ENCODE measurements at places on chromosomes 3 and 15.

DNA sequence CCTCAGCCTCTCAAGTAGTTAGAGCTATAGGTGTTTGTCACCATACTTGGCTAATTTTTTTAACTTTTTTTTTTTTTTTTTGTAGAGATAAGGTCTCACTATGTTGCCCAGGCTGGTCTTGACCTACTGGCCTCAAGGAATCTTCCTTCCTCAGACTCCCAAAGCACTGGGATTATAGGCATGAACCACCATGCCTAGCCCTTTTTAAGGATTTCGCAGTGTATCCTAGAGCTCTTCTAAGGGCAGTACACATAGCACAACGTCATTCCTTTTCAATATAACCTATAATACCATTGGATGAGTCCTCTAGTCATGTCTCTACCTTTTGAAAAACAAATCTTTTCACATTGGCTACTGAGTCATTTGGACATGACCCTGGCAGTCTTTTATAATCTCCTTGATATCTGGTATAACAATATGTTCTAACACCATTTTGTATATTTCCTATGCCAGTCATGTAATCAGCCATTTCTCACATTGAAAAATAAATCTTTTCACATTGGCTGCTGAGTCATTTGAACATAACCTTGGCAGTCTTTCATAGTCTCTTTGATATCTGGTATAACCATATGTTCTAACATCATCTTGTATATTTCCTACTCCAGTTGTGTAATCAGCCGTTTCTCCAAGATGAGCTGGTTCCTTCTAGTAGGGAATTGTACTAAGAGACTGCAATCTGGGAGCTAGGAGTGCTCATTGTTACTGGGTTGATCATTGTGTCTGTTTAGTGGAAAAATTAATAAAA is 944.7 kb downstream of the MCTP2 start:
- DNase-seq: no peak

DNA sequence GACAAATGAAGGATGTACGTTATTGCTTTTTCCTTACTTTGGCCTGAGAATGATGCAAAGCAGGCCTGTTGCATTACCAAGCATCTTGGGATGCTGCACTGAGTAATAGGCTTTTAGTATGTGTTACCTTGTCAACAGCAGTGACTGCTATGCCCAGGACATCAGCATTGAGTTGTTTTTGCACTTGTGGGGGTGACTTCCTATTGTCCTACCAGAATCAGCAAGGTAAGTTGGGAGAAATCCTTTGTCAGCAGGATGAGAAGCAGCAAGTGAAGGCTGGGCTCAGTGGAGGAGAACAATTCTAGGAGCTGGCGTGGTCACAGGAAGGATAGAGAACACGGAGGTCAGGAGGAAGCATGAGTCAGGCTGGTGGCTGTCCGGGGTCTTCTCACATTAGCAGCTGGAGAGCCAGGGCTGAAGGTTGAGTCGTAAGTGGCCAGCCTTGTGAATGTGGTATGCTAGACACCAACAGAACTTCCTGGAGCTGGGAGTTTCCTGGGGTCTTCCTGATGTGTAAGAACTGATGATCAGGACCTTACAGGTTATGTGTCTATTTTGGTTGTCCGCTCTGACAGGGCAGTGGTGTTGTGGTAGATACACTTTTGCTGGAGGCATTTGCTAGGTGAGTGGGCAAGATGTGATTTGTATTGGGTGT is 142.7 kb downstream of the FNDC3B start:
- no peak for DNase-seq

DNA sequence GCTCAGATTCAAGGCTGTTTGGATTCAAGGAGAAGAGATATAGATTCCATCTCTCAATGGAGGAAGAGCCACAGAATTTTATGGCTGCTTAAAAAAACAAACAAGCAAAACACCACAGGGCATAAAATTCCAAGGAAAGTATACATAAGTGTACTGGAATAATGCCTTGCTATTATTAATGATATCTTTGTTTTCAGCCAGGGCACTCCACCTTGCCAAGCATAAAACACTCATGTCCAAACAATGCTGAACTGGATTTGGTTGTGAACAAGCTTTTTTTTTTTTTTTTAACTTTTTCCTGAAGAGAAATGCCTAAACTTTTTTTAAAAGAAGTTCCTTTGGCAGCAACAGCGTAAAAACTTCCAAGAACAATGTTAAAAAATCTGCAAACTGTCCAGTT is 4.8 kb upstream of the CLSTN2 start:
- DNase-seq: no peak

DNA sequence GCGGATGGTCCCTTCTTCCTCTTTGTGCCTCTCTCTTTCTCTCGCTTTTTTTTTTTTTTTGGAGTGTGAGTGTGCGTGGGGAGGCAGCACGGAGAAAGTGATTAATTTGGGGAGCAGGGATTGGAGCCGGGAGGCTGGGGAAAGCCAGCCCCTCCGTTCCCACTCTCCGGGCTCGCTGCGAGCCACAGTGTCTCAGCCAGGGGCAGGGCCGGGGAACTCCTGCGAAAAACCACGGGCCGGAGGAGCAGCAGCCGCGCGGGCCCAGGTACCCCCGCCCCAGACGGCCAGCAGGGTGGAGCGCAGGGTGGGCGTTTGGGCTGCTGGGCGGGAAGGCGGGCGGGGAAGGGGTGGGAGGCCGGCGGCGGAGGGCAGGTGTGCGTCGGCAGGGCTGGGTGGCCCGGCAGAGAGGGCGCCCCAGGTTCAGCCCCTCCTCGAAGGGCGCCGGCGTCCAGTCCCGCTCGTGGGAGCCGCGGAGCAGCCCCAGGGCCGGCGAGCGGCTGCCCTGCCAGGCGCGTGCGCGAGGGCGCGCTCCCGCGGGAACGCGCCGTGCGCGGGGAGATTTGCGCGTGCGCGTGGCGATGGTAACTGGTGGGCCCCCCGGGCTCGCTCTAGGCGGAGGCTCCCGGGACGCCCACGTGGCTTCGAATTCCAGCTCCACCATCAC is 1.4 kb downstream of the CHL1 start:
- no peak for DNase-seq

GRCh38 chr3:107913701-107914100 is 177.1 kb downstream of the CD47 start:
- DNase-seq: no peak

- no peak for DNase-seq
These were observed 14.5 kb upstream of the PRKCI start for GRCh38 chr3:170207717-170208116.

GRCh38 chr15:89578146-89578545 is 2.9 kb downstream of the TICRR start:
- DNase-seq: no peak

DNA sequence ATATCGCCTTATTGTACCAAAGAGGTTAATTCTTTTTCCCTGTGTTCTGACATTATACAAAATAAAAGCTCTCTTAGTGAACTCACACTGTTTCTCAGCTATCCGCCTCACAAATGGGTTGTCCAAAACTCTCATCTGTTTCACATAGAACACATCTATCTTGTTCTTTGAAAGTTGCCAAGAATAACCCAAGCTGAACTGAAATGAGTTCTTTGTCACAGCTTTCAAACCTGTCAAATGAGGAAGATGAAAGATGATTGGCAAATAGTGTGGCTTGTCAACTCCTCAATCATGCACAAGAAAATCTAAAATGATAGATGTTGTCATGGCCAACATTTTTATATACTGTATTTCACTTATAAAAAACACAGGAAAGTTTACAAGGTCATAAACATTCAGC is 168.1 kb upstream of the OSTN start:
- no peak for DNase-seq

DNA sequence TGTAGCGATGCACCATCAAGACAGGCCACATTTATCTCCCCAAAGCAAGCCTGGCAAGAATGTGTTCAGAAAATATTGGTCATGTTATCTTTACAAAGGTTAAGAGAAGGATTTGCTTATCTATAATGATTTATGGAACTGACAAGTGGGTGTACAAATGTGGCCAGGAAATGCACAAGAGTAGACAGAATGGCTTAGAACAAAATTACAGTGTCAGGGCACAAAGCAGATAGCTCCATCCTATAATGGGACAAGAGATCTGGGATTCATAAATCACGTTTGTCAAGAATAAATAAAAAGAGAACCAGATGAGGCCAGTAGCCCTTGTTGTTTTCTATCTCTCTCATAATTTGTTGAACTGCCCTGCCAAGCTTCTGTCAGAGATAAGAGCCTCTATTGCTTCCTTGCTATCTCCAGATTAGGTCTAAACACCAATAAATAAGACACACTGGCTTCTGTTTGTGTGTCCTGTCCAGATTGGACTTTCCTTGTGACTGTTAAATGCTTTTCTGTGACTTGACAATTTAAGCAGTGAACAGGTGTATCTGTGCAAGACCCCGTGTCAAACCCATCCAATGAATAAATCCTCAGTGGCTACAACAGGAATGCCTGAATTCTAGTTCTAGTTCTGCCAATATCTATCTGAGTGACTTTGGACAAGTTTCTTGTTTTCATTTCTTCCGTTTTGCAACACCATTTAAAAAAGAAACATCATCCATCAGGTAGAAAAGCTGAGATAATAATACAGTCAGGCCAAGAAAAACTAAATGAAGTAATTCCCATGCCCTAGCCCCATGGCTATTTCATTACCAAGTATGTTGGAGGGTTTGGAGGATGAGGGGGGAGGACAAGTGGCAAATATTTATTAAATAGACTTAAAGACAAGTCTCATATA is 157.2 kb downstream of the DCLK3 start:
- no peak for DNase-seq

DNA sequence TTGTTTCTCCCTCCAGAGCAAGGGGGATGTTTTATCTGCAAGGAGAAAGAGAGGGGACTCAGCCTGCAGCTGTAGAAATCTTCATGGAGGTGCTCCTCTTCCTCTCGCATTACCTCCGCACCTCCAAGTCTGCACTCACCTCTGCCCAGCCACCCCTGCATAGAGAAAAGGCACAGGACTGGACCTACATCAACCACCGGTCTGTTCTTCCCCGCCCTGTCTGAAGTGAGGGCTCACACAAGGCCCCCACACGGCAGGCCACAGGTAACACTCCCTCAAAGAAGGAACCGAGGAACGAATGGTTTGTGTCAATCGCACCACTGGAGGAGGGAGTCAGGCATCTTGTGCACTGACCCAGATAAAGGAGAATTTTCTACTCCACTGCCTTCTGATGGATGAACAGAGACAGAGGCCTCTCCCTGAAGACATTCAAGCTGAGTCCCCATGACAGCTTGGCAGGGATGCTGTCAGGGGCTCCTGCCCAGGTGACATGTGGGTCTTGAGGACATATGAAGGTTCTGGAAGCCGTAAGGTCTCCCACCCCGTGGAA is 260.3 kb downstream of the XXYLT1 start:
- no peak for DNase-seq

DNA sequence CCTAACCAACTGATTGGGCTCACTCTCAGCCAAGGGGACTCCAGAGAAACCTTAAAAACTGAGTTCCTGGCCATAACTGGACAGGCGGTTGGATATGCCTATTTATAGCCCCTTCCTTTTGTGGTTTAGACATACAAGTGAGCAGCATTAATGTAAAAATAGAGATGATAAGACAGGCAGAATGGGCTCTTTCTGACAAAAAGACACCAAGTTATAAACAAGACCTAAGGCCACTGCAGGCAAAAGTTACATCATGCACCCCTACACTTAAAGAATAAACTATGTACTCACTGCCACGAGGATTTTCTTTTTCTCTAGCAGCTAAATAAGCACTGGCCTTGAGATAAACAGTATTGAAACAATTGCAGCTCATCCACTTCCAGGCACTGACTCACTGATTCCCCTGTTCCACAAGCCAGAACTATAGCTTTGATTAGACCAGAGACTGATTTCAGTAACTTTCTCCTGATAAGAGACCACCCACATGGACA is 30.1 kb downstream of the SUCNR1 start:
- DNase-seq: no peak

- DNase-seq: no peak
These were observed 50.5 kb downstream of the MYO1E start for GRCh38 chr15:59322056-59322759.

DNA sequence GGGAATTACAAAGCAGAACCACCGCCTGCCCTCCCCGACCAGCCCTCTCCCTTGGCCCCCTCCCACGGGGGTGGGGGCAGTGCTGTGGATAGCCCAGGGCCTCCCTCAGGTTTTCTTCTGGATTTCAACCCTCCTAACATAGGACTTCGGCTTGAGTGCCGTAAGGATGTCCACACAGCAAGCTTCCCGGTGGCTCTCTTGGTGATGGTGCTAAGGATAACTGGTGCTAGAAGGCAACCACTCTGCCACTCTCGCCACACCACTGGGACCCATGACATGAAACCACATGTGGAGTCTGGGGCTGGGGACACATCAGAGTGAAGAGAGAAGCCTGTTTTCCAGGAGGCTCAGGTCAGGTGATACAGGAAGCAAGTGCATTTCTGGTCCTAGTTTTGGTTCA is 35.4 kb downstream of the SCN5A start:
- no peak for DNase-seq

DNA sequence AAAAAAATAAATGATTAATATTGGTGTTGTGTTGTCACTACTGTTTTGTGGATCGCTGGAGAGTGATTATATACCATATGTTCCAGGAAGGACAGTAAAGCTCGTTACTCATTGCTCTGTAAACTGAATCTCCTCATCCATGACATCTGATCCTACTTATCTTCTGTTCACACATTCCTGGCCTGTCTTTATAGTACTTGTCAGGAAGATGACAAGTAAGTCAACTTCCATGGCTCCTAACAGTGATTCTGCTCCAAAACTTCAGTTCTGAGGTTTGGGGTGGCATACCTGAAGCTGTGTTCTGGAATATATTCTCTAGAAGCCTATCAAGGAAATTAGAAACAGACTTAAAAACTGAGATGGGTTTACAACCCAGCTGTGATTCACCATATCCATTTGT is 288.9 kb downstream of the ZBBX start:
- DNase-seq: no peak

DNA sequence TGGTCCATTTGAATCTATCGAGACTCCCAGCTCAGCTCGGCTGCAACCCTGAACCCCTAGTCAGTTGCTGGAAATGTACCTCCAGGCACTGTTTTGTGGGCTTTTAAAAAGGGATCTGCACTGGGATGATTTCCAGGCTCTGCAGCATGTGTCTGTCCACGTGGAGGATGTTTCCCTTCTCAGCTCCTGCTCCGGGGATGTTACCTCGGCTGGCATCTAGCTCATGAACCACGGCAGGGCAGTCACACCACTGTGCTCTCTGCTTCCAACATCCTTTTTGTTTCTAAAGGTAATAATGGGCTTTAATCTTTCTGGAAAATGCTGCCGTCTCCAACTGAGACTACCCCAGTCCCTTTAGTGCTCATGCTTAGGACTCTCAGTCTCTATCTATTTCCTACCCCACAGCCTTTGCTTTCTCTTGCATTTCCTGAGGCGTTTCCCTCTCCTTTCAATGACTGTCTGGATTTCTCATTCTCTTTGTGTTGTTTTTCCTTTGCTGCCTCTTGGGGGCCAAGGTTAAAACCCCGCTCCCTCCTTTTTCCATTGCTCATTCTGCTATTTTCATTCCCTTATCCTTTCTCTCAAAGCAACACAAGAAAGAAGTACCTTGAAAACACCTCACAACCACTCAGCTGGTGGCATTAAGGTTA is 42.9 kb upstream of the AKAP13 start:
- no peak for DNase-seq

GRCh38 chr3:135458541-135459322 is 506.8 kb upstream of the PPP2R3A start:
- DNase-seq: no peak

DNA sequence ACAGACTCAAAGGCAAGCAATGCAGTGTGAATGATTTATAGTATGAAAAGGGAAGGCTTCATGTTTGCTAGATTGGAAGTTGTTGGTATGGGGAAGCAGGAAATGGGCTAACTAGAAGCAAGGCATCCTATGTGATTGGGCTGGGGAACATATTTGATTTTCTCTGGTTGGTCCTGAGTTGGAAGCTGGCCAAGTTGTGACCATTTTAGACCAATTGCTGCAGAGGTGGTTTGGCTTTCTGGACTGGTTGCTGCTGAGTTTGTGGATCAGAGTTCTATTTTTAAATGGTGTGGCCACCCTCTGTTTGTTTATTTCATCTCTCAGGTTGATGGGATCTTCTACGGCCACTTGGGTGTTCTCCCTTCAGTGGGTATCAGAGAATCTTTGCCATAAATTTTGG is 39.7 kb downstream of the NUDT16 start:
- DNase-seq: no peak

Measured in hematopoietic multipotent progenitor cell treated with erythropoietin and hydrocortisone succinate and interleukin-3 and kit ligand, for 8 days (in vitro differentiated cells).